ENCODE measurements at places on chromosomes 4 and X.

DNA sequence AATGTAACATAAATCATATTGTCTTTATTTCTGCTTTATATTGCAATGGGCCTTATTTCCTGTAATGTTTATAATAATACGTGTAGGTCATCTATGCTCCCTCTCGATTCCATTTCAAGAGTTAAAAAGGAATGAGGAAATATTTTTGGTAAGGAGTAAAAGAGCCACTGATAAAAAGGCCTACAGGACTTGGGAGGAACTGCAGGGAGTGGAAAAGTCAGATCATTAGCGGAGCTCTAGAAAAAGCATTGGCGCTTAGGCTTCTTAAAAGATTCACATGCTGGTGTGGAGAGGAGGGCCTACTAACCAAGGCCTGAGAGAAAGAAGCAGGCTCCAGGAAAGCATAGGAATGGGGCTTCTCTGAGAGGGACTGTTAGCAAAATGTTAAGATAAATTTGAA lies 82.9 kb upstream of the PNPLA4 start:
- no peak for DNase-seq

- DNase-seq: no peak
Measured at GRCh38 chr4:124790471-124790870, 77.9 kb upstream of the ANKRD50 start.

- no peak for DNase-seq
Measured at GRCh38 chr4:83866834-83867621, 331.1 kb downstream of the GPAT3 start.

GRCh38 chr4:43163101-43163792 lies 270.7 kb downstream of the GRXCR1 start:
- no peak for DNase-seq

DNA sequence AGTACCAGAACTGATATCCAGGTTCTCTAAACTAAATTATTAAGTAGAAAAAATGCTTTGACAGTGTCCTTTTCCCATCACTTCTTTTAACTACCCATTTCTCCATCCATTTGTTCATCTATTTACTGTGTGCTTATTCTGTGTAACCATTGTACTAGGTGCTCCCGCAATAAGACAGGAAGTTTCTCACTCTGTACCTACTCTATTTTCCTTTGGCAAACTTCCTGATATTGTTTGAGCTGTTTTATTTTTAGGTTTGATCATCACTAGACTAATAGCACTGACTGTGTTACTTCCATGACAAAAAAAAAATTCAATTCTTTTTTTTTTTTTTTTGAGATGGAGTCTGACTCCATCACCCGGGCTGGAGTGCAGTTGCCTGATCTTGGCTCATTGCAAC lies 102.5 kb upstream of the CASK start:
- DNase-seq: no peak

GRCh38 chr4:13670456-13671160 lies 43.1 kb upstream of the BOD1L1 start:
- no peak for DNase-seq
